ENCODE measurements at places on chromosomes 1 and 21.

DNA sequence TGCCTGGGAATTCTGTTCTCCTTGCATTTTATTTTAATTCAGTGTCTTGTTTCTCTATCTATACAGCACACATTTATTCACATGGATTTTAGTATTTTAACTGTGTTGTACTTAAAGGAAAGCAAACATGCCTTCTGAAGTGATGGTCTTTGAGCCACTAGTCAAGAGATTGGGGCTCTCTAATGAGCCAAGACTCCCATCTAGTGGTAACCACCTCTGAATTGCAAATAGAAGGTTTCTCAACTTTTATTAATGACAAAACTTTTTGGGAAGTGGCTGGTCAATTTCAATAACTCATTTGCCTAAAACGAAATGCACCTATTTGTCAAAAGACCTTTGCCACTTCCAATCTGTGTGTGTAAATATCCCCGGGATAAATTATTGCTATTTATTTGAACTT, 199.6 kb downstream of the LTN1 start:
- no peak for DNase-seq

- no peak for DNase-seq
These were observed 62.4 kb upstream of the LRRC8B start for GRCh38 chr1:89462250-89462649.

GRCh38 chr1:21117597-21118001, 59.1 kb downstream of the EIF4G3 start:
- no peak for DNase-seq

DNA sequence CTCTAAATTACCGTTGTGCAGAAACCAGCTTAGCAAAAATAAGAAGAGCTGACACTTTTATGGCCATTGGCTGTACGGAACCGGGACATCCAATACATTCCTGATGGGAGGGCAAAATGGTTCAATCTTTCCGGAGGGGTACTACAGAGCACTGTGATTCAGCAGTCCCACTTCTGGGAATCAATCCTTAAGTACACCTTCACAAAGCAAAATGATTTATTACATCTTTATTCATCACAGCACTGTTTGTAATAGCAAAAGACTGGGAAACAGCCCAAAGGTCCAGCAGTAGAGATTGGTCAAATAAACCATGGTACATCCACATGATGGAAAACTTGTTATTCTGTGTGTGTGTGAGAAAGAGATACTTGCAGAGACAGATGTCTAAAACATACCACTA, 9.7 kb downstream of the GNG12 start:
- no peak for DNase-seq

- DNase-seq, result no peak
These were observed 242.0 kb downstream of the GRIK3 start for GRCh38 chr1:36792292-36792691.

DNA sequence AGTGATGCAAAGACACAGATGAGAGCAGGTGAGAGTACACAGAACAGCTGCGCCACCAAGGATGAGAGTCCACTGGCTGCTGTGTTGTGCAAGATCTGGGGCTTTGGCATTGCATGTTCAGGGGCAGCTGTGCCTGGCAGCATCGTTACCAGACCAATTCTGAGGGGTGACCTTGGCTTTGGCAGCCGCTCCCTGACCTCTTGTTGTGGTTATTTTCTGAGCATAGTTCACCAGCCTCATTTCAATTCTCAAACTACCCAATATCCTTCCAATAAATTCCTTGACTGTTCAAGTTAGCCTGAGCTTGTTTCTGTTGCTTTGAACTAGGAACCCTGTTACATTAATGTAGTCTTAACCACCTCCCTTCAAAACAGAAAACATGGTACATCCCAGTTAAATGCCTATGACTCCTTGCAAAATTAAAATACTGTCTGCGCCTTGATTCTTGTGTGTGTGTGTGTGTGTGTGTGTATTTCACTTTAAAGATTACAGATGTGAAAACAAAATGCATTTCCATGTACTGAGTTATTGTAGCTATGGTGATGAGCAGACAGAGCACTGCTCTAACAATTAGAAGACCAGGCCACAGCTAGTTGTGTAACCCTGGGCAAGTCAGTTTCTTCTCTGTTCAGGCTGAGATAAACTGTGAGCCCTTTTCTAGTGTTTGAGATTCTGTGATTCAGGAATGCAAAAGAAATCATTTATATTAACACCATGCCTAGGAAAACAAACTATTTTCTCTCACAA, 106.3 kb upstream of the GUCA2B start:
- DNase-seq, result no peak

GRCh38 chr1:18062185-18062584, 45.4 kb upstream of the IGSF21 start:
- DNase-seq, result no peak

DNA sequence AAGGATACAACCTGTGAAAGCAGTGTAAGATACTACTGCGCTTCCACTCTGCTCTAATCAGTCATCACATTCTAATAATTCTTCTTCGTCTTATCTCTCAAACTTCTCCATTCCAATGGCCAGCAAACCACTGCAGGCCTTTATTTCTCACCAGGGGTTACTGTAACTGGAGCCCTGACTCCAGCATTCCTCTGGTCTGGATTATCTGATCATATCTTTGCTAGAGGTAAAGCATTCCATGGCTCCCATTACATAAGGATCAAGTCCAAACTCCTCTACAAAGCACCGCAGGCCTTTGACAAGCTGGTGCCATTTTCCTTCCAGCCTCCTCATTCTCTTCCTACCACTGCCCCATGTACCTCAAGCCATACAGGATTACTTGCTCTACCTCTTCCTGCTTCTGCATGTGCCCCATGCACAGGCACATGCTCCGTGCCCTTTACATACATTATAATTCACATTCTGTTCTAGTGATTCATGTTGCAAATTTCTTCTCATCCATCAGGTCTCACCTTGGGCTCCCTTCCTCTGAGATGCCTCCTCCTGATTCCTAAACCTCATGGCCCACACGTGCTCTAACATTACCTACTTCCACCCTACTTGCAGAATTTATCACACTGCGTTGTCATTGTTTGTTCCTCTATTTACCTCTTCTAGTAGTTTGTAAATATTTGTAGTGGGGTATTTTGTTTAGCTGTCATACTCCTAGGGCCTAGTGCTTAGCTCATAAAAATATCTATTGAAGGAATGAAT, 9.3 kb upstream of the SERBP1 start:
- no peak for DNase-seq

DNA sequence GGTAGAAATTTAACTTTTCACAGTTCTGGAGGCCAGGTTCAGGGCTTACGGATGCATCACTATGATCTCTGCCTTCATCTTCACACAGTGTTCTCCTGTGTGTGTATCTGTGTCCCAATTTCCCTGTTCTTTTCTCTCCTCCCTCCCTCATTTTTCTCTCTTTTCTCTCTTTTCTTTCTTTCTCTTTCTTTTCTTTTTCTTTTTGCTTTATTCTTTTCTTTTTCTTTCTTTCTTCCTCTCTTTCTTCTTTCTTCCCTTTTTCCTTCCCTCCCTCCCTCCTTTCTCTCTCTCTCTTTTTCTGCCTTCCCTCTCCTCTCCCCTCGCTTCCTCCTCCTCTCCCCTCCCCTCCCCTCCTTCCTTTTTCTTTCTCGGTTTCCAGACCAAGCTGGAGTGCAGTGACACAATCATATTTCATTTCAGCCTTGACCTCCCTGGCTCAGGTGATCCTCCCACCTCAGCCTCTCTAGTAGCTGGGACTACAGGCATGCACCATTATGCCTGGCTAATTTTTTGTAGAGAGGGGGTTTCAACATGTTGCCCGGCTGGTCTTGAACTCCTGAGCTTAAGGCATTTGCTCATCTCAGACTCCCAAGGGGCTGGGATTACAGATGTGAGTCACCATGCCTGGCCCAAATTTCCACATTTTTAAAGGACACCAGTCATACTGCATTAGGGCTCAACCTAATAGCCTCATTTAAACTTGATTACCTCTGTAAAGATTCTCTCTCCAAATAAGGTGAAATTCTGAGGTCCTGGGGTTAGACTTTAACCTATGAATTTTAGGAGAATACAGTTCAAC, 115.9 kb downstream of the HUNK start:
- no peak for DNase-seq

DNA sequence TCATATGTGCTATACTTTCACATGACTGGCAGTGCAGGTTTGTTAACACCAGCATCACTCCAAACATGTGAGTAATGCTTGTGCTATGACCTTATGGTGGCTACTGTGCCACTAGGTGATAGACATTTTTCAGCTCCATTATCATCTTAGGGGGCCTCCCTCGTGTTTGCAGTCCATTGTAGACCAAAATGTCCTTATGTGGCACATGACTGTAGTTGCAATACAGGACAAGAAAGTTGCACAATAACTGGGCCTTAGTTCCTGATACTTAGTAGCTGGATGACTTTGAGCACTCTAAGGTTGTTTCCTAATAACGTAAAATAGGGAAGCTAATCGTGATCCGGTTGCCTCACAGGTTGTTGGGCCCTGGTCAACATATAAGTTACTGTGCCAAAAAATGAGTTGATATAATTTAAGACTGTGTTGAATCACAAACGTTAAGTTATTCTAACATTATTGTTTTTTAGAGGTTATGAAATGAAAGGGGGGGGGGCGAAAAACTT, 511 bp upstream of the SNX27 start:
- no peak for DNase-seq

- no peak for DNase-seq
These were observed 42.1 kb downstream of the WASF2 start for GRCh38 chr1:27447883-27448282.

DNA sequence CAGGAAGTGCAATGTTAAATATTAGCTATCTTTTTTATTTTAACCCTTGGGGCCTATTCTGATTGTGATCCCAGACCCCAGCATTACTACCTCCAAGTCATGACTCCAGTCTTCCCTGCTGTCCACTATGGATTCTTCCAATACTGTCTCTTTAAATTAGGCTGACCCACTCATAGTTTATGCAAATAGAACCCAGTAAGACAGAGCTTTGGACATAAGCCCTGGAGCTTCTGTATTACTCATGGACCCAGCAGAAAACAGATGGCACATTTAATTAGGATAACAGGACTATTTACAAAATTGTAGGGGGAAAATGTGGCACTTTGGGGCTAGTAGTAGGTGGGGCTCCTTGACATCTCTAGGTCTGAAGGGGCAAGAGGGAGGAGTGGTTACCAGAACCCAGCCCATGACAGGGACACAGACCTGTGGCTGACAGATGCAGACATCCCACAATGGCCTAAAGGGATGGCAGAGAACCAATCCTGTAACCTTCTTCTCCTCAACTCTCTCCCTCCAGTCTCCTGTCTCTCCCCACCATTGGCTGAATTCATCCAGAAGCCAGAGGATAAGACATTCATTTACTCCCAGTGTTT, 233.5 kb downstream of the OMA1 start:
- no peak for DNase-seq

GRCh38 chr1:41362357-41362721, 1.1 kb downstream of the FOXO6 start:
- no peak for DNase-seq

DNA sequence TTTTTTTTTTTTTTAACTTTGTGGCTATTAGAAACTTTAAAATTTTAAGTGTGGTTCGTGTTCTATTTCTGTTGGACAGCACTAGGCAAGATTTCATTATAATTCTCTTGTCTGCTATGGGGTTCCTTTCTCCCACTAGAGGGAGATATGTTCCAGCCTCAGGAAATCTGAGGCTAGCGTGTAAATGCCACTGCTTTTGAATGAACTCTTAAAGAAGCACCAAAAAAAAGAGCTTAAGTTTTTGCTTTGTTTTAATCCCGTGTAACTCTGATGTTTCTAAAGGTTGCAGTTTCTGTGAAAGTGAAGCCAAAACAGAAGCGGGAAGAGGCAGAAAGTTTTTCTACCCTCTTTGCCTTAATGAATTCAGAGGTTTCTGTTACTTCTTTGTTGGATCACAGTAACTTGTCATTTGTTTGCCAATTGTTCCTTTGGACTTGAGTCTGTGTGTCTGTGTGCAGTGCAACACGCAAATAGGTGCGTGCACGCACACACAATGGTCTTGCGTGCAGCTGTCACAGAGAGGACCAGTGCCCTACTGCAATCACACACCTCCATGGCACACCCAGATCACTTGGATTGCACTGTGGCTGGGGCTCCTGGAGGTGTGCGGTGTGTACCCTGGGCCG, 32.3 kb downstream of the HHAT start:
- DNase-seq, result no peak

GRCh38 chr1:8879922-8880676, 1.6 kb upstream of the ENO1 start:
- DNase-seq, result no peak

GRCh38 chr1:21189906-21190500, 13.3 kb upstream of the EIF4G3 start:
- no peak for DNase-seq

GRCh38 chr1:48216941-48217340, 5.6 kb upstream of the SLC5A9 start:
- no peak for DNase-seq

GRCh38 chr21:41321211-41321907, 4.8 kb downstream of the FAM3B start:
- peak; percentile 3 for DNase-seq

DNA sequence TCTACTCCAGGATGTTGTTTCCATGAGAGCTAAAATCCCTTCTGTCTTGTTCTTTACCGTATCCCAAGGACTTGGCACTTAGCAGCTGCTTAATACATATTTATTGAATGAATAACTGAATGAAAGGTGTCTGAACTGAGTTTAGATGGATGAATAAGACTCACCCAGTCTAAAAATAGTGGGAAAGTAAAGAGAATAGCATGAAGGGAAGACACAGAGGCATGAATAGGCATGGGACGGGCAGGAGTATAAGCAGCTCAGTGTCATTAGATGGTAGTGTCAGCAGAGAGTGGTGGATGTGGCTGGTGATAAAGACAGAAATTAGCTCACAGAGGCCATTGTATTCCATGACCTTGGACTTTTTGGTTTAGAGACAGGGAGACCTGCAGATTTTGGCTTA, 9.2 kb downstream of the IL12RB2 start:
- DNase-seq, result no peak

GRCh38 chr1:178645157-178645807, 79.8 kb upstream of the RALGPS2 start:
- no peak for DNase-seq

Measured in stimulated activated CD8-positive, alpha-beta memory T cell treated with anti-CD3 and anti-CD28 coated beads, Interleukin-7, amount 100 ng/mL, for 48 hours (primary cell).